Left forelimb (tissue), 1 donor: ENCODE measurements at places on chromosomes 6 and 20.
A peak's percentile ranks its signal among the peaks of the same experiment; 100 is the strongest.

DNA sequence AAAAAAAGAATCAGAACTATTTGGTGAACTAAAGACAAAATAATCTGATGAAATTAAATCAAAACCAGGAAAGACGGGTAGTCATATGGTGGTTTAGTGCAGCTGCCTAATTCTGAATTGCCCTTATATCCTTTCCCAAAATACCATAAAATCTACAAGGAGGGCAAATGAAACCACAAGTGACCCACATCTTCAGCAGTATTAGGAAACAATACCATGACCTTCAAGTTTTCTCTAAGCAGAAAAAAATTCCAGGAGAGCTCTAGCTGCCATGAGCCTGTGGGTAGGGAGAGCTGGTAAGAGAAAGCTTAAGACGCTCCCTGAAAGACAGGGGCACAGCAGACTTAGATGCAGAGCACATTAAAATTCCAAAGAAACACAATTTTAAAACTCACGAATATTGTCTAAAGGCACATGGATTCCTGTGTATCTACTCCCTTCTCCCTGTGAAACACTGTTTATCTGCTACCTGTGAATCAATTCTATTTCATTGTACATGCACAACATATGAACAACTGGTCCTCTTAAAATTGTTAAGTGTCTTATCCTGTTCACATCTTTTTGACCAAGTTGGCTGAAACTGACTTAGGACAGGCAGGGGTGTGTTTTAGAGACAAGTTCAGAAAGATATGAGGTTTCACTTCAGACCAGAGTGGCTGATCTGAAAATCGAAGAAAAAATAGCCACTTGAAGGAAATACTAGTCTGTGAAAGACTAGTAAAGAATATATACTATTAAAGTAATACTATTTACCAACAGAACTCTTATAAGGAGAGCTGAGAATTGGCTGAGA is 153.6 kb upstream of the SHLD1 start:
- no peak for DNase-seq

DNA sequence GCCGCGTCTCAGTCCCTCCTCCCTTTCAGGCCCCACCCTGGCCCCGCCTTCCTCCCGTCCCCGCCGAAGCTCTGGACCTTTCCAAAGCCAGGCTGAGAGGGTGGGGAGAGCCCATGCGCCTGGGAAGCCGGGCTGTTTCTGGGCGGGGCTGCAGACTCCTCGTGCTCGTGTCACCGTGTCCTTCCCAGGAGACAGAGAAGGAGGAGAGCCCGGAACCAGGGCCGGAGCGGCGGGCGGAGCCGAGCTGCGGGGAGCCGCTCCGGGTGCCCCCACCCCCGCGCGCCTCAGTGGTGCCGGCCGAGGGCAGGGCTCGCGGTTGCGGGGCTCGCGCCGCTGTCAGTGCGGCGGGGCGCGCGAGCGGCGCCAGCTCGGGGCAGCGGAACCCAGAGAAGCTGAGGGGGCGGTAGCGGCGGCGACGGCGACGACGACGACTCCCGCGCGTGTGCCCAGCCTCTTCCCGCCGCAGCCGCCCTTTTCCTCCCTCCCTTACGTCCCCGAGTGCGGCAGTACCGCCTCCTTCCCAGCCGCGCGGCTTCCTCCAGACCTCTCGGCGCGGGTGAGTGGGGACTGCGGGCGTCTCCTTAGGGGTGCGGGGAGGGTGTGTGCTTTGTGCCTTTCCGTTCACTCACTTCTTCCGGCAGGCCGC is at the start of gene RALY:
RALY (plus strand) TSS at position 336 of the 646 bp plus-strand sequence. CDS start 78,164 bp downstream, outside the sequence.
- no peak for DNase-seq

DNA sequence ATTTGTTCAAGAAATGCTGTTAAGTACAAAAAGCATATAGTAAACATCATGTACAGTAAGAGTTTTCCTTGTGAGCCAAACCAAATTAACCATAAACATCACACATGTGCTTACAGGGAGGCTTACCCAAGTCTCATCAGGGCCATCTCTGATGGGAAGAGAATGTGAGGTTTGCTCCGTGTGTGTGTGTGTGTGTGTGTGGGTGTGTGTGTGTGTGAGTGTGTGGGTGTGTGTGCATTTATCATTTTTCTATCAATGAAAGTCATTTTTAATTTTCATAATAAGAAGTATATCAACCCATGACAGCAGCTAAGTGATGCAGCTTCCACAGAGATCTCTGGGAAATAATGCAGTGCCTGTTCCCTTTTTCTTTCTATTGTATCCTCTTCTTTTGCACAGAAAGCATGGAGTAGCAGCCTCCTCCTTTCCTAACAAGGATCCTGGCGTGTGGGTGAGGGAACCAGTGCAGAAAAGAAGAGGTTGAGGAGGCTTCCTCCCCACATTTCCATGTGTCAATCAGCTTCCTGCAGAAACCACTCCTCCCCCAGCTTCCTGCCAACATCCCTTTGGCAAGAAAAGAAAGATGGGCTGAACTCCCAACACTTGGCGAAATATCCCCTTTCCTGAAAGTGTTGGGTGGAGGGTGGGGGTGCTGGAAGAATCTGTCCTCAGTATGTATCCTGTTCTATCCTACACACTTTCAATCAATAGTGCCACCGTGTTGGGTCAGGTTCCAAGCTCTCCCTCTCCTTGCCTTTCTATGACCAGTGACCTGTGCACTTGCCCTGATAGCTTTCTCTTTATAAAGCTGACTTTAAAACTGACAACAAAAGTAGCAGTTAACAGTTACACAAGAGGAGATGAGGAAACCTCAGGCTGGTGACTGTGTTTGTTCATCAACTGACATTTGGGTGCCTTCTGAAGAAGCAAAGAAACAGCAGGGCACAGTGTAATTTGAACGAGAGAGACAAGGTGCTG is 251.8 kb upstream of the CITED2 start:
- no peak for DNase-seq

DNA sequence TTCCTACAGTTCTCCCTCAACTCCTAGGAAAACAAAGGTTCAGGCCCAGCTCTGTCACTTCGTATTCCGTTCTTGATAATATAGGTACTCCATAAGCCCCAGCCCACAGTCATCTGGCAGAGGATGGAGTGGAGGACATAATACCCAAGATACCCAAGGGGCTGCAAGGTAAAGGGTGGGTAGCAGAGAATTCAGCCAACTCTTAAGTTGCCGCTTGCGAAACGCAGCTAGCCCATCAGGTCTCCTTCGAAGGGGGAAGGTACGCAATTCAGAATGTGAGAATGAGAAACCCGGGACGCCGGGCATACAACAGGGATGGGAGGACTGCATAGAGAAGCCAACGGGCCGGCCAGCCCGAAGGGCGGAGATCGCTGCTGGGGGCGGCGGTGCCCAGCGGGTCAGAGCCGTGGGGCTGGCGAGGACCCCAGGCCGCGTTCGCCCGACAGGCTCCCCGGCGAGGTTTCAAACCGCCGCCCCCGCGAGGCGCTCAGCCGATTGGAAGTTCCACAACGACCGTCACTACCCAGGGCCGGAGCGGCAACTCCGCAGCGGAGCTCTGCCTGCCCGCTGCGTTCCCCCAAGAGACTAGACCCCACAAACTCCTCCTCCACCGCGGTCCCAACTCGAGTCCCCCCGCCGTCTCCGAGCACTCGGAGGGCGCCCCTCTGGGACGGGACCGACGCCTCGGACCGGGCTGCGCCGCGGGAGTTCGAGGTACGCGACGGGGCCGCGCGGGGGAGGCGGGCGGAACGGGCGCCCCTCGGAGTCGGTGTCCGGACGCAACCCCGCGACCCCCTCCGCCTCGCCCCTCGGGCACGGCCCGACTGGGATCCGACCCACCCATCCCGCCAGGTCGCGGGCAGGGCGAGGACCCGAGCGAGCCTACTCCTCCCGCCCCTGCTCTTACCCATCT is 911 bp downstream of the CDK19 start:
- DNase-seq: peak; percentile 75

DNA sequence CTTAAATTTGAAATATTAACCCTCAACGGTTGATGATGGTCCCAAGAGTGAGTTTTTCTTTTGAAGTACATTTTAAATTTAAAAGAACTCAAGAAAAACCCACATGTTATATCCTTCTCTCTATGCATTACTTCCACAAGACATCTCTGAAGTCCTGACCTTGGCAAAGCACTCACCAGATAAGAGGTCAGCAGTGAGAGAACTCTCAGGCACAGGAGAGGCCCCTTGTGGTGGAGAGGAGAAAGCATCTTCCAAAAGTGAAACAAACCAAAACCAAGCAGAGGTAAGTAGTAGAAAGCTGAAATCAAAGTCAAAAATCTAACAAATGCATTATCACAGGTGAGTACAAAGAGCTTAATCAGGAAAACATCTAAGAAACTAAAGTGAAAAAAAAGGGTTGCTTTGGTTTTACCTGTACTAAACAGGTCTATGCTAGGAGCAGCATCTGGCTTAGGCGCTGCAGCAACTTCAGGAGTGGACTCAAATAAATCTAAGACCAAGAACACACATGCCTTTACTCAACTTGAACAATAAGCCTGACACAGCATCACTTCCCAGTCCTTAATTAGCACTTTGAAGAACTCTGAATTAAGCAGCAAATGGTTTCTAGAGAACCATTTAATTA is 80.5 kb downstream of the PRSS35 start:
- DNase-seq: no peak

- DNase-seq: no peak
Observed at GRCh38 chr6:110476046-110476849, at the start of gene SLC22A16. Gene SLC22A16, minus strand, starts transcription at chr6:110476613. Its CDS starts 39 bp downstream, at chr6:110476574.

- no peak for DNase-seq
Observed at GRCh38 chr6:7215131-7215530, 97.9 kb downstream of the SSR1 start.

GRCh38 chr6:143620447-143620846 is 57.3 kb upstream of the PHACTR2 start:
- DNase-seq: no peak

DNA sequence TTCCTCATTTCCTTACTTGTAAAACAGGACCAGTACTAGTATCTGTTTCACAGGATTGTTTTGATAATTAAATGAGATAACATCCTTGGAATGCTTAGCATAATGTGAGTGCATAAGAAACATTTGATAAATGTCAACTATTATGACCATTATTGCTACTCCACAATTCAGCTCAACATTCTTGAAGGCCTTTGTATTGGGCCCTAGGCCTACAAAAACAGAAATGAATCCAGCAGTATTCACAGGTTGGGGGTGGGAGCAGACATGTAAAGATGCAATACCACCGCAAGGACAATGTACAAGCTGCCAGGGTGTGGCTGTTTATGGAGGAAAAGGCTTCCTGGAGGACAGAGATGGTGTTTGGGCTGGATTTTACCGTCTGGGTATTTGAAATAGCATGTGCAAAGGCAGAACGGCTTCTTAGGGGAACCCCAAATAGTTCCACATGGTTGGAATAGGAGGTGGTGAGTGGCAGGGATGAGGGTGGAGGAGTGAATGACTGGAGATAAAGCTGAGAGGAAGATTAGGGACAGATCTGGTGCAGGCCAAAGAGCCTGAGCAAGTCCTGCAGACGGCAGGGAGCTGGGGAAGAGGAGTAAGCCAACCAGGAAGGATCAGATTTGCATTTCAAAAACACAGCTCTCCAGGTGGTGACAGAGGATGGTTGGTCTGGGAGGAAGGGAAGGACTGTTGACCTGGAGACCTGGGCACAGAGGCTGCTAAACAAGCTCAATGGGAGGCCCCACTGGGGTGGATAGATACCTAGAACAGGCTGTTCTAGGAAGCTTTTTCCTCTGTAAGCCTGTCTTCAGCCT is 57.0 kb upstream of the EPB41L1 start:
- no peak for DNase-seq

DNA sequence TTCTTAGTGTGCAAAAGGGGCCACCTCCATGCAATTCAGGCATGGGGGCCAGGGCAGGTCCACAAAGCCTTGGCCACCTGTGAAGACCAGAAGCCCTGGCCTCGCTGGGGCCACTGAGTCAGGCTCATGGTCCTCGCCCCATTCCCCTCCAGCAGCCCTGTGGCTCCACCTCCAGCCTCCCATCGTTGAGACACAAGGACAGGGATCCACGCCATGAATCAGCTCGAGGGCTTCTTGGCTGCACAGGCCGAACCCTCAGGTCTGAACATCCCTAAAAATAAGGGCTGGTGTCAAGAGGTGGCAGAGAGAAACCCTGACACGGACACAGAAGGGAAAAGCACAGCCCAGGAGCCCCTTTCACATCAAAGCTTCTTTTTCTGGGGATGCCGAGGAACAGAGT is 68.6 kb upstream of the QKI start:
- no peak for DNase-seq

- DNase-seq: no peak
Observed at GRCh38 chr6:96621983-96622382, 59.1 kb downstream of the FHL5 start.

- DNase-seq: no peak
Observed at GRCh38 chr6:163954088-163954775, 539.7 kb downstream of the QKI start.

- DNase-seq: peak; percentile 96
Observed at GRCh38 chr6:84764332-84765049, at the start of gene TBX18. Gene TBX18, minus strand, starts transcription at chr6:84764598. Its CDS starts 417 bp downstream, at chr6:84764181.

GRCh38 chr6:2875359-2876191 is 27.5 kb downstream of the SERPINB9 start:
- DNase-seq: no peak

- no peak for DNase-seq
Observed at GRCh38 chr6:79694156-79694555, 63.0 kb downstream of the SH3BGRL2 start.

DNA sequence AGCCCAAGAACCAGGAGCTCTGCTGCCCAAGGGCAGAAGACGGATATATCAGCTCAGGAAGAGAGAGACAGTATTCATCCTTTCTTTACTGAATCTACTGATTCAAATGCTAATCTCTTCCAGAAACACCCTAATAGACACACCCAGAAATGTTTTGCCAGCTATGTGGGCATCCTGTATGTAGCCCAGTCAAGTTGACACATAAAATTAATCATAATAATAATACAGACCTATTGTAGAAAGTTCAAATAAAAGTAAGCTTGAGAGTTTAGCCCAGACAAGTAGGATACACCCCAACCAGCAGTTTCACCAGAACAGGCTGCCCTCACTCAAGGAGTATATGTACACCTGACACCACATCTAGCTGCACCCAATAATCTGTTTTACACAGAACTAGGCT is 73.9 kb upstream of the VGLL2 start:
- no peak for DNase-seq

GRCh38 chr6:14105547-14105946 is 12.0 kb upstream of the CD83 start:
- DNase-seq: no peak

GRCh38 chr20:34564833-34565232 is 6.3 kb downstream of the MAP1LC3A start:
- no peak for DNase-seq

- no peak for DNase-seq
Observed at GRCh38 chr20:63765902-63766301, 26.3 kb downstream of the SLC2A4RG start.

GRCh38 chr6:119493980-119494379 is 144.4 kb upstream of the MAN1A1 start:
- no peak for DNase-seq

GRCh38 chr6:164507206-164507940 is 802.0 kb downstream of the C6orf118 start:
- DNase-seq: no peak
